Articular chondrocyte of knee joint (primary cell): ENCODE measurements at places on chromosomes 3 and 15. TPM values are rescaled to one million over a fixed set of nuclear protein-coding genes. Genes with fewer than 3 reads are reported as not detected.

Gene A4GNT
- total RNA-seq = not detected in 2 replicates

Gene WNT5A
- total RNA-seq = 141 and 519 TPM in 2 replicates

Gene C3orf22
- not detected in 2 replicates for total RNA-seq

Gene CPOX
- total RNA-seq = 19.7 TPM in 2 replicates

Gene OR4F15
- total RNA-seq = not detected in 2 replicates

Gene EPHA3
- 0.26 and 0.54 TPM in 2 replicates for total RNA-seq

Gene CAMKV
- not detected in 2 replicates for total RNA-seq

Gene RBP2
- total RNA-seq = not detected in 2 replicates

Gene ARPIN
- 17.0 and 17.2 TPM in 2 replicates for total RNA-seq

Gene MRAS
- 37.0 and 48.0 TPM in 2 replicates for total RNA-seq

Gene LINS1
- total RNA-seq = 16.8 and 20.5 TPM in 2 replicates

Gene SNAP23
- total RNA-seq = 68.1 and 70.7 TPM in 2 replicates

Gene IQCF5
- not detected in 2 replicates for total RNA-seq

Gene HESX1
- 0.52 and 0.65 TPM in 2 replicates for total RNA-seq

Gene GLDN
- total RNA-seq = 56.1 and 57.2 TPM in 2 replicates

Gene ZKSCAN7
- 6.1 and 9.0 TPM in 2 replicates for total RNA-seq

Gene CDC25A
- total RNA-seq = 2.7 and 3.7 TPM in 2 replicates

Gene PLIN1
- total RNA-seq = 0.91 and 1.2 TPM in 2 replicates

Gene IGSF11
- total RNA-seq = 0.11 TPM in 1 of 2 replicates, not detected in the other

Gene ARL13B
- total RNA-seq = 13.5 and 18.5 TPM in 2 replicates

Gene GPR87
- total RNA-seq = 0.11 TPM in 1 of 2 replicates, not detected in the other

Gene RLBP1
- not detected in 2 replicates for total RNA-seq

Gene SLC6A1
- total RNA-seq = under 0.01 TPM in 1 of 2 replicates, not detected in the other

Gene ADAMTS7
- total RNA-seq = 3.1 and 5.1 TPM in 2 replicates

Gene FAM81A
- total RNA-seq = 0.91 and 1.4 TPM in 2 replicates

Gene GNB4
- total RNA-seq = 111 and 124 TPM in 2 replicates

Gene TEX55
- total RNA-seq = not detected in 2 replicates

Gene TNFAIP8L3
- 3.0 and 5.9 TPM in 2 replicates for total RNA-seq

Gene GMPPB
- 20.6 and 22.3 TPM in 2 replicates for total RNA-seq

Gene DNAH12
- 0.13 and 0.43 TPM in 2 replicates for total RNA-seq

Gene RHCG
- not detected in 2 replicates for total RNA-seq

Gene CISH
- total RNA-seq = 0.76 and 1.3 TPM in 2 replicates

Gene MB21D2
- 5.2 and 6.5 TPM in 2 replicates for total RNA-seq

Gene SLC7A14
- 0.13 and 0.32 TPM in 2 replicates for total RNA-seq

Gene PLS1
- 0.26 and 0.97 TPM in 2 replicates for total RNA-seq

Gene SEMA7A
- 7.1 and 12.7 TPM in 2 replicates for total RNA-seq

Gene GRAMD1C
- 2.2 and 5.8 TPM in 2 replicates for total RNA-seq

Gene VWA5B2
- not detected in 2 replicates for total RNA-seq

Gene PRR20G
- not detected in 2 replicates for total RNA-seq

Gene MAGEL2
- total RNA-seq = 0.13 and 0.22 TPM in 2 replicates

Gene HTR3E
- total RNA-seq = not detected in 2 replicates

Gene ROPN1
- total RNA-seq = 0.22 TPM in 1 of 2 replicates, not detected in the other

Gene CCDC71
- total RNA-seq = 16.6 and 24.1 TPM in 2 replicates

Gene RFX7
- 8.6 and 9.1 TPM in 2 replicates for total RNA-seq

Gene MCF2L2
- total RNA-seq = 0.65 and 1.0 TPM in 2 replicates

Gene FSTL1
- 2,986 and 3,294 TPM in 2 replicates for total RNA-seq

Gene PRSS50
- under 0.01 TPM in 1 of 2 replicates, not detected in the other for total RNA-seq
